ENCODE measurements at places on chromosomes 16 and 17.

DNA sequence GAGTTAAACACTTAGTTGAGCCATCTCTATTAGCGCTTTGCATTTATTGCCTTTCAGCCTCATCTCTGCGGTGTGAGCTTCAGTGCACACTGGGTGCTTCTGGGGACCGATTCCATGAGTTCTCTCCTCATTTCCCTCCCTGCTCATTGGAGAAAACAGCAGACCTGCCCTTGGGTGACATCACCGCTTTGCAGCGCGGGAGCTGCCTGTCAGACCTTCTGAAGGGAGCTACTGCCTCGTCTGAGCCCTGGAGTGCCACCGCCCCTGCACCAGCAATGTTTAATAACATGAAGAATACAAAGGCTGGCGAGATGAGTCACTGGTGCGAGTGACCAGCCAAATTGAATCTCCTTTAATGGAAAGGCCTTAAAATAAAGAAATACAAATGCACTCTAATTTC lies 30.2 kb upstream of the CPPED1 start:
- no peak for DNase-seq

GRCh38 chr16:66515596-66516508 lies 34.1 kb downstream of the TK2 start:
- no peak for DNase-seq

- DNase-seq = no peak
Measured at GRCh38 chr16:10308305-10309193, 77.3 kb upstream of the ATF7IP2 start.

DNA sequence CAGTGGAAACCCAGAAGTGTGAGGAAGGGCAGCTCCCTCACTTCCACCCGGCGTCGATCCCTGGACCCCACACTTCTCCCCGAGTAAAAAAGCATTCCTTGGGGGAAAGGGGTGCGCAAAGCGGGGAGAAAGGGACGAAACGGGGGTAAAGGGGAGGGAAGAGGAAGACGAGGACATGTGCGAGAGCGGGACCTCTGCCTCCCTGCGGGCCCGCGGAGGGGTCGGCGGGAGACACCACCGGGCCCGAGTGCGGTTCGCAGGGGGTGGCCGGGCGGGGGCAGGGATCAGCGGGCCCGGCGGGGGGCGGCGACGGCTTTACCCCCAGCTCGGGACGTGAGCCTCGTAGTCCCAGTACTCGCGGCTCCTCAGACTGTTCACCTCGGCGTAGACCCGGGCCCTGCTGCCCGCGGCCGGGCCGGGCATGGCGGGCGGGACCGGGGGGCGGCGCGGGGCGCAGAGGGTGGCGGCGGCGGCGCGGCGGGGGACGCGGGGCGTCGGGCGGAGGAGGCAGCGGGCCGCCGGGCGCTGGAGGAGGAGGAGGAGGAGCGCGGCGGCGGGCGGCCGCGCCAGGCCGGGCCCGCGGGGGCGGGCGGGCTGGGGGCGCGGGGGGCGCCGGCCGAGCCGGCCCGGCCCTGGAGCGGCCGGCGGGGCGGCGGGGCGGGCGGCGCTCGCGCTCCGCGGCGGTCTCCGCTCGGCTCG lies 443 bp downstream of the CSNK2A2 start:
- DNase-seq = no peak

DNA sequence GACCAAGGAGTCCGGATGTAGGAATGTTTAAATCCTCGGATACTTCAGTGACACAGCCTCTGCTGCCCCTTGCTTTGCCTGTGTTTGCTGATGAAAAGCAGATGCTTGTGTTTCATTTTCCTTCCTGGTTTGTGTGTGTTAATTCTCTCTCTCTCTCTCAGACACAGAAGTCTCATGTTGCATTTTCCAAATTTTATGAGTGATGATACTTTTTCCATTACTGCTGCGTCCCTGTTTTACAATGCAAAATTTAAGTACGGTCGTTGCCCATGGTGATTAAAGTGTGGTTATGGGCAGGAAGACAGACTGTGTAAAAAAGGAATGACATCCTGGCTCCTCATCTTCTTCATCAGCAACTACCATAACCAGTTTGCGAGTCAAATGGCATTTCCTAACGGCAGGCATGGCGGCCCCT lies 5.7 kb downstream of the RMI2 start:
- DNase-seq = no peak

DNA sequence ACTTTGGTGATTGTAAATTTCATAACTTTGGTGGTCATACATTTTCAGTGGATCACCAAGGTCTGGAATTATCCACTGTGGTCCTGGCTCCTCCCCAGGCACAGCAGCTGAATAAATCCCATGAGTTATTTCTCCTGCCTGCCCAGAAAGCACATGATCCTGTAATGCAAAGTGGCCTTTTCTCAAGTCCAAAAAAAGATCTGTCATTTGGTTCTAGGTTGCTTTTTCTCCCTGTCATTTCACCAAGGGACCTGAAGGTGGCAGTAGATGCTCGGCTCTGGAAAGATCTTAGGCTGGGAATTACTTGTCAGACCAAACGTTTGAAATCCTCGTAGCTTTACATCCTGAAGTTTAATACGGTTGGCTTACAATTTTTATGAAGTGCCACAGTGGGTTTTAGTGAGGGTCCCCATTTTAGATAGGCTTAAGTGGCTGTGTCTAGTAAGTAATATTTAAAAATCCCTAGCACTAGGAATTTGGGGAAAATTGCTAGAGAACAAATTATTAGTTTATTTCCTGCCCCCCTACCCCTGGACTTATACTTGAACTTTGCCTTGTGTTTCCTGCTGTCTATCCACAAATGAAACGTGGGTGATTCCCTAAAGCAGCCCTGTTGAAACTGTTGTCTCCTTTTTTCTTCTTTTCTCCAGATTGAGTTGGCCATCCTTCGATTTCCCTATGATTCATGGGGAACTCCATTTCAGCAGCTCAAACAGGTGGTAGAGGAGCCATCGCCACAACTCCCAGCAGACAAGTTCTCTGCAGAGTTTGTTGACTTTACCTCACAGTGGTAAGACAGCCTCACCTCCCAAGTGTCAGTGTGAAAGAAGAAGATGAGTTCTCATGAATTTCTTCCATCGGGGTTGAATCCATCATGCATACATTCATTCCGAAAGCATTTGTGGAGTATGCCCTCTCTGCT lies 111.7 kb downstream of the MAP2K6 start:
- DNase-seq = no peak

- no peak for DNase-seq
Measured at GRCh38 chr17:40938981-40939380, 1.5 kb upstream of the KRT23 start.

DNA sequence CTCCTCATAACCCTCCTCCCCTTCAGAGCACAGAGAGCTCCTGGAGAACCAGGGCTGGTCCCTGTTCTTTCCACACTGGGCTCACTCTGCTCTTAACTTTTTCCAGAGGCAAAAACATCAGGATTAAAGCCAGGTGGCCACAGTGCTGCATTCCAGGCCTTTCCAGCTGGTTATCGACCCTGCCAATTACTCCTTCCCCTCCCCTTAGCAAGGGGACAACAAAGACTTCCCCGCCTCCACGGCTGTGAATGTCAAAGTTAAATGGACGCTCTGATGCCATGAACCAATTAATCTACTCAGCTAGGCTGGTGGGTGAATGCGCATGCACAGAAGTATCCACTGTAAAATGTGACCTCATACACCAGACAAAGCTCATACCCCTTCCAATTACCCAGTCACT lies 23.1 kb downstream of the ACLY start:
- DNase-seq = no peak

GRCh38 chr17:2337544-2338314 lies 428 bp downstream of the SGSM2 start:
- no peak for DNase-seq

DNA sequence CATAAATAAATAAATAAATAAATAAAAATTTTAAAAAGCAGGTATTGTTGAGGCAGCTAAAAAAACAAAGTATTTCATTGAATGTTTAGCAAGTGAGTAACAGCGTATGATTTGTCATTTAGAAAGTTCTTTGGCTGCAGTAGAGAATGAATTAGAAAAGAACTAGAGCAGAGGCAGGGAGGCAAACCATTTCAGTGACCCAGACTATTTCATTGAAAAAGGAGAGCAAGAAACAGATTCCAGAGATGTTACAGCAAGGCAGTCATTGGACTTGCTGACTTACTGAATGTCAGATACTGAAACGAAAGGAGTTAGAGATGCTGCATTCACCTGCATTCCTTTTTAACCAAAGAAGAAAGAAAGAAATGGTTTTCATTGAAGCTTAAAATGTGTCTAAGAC lies 105.5 kb upstream of the HLF start:
- no peak for DNase-seq

Measured in cortex of kidney (tissue), 1 donor.